ENCODE measurements at places on chromosomes 12 and 14. TPM values are rescaled to one million over a fixed set of nuclear protein-coding genes. Genes with fewer than 3 reads are reported as not detected.

The SERPINA3 gene
- total RNA-seq, result 11,347 TPM

DNA sequence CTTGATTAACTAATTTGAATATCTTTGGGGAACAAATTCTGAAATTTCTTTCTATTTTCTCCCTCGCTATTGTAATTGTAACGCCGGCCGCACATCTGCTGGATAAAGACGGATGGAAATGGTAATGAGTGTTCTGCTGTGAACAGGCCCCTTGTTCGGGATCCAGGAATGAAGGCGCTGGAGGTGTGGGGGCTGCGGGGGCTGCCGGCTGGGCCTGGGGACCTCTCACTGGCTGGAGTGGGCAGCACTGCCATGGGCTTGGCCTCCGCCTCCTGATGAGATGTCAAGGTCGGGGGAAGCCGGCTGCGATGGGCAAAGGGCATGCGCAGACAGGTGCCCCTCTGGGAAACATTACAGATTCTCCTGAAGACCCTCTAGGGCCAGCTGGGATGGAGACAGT is 175.4 kb downstream of the PHETA1 start:
- DNase-seq, result no peak

DNA sequence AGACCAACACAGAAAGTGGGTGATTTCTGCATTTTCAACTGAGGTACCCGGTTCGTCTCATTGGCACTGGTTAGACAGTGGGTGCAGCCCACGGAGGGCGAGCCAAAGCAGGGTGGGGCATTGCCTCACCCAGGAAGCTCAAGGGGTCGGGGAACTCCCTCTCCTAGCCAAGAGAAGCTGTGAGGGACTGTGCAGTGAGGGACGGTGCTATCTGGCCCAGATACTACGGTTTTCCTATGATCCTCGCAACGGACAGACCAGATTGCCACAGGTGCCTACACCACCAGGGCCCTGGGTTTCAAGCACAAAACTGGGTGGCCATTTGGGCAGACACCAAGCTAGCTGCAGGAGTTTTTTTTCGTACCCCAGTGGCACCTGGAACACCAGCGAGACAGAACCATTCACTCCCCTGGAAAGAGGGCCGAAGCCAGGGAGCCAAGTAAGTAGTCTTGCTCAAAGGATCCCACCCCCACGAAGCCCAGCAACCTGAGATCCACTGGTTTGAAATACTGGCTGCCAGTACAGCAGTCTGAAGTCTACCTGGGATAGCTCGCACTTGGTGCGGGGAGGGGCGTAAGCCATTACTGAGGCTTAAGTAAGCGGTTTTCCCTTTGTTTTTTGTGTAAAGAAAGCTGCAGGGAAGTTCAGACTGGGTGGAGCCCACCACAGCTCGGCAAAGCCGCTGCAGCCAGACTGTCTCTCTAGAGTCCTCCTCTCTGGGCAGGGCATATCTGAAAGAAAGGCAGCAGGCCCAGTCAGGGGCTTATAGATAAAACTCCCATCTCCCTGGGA is 25.5 kb upstream of the NAA30 start:
- DNase-seq, result no peak

DNA sequence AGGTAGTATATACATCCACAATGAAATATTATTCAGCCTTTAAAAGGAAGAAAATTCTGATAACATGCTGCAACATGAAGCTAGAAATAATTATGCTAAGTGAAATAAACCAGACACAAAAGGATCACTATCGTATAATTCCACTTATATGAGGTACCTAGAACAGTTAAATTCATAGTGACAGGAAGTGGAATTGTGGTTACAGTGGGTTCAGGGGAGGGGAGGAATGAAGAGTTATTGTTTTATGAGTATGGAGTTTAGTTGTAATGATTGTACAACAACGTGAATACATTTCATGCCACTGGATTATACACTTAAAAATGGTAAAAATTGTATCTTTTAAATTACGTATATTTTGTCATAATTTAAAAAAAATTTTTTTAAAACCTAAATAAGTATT is 21.0 kb downstream of the EEA1 start:
- no peak for DNase-seq

- no peak for DNase-seq
Observed at GRCh38 chr12:120060196-120060595, 56.4 kb downstream of the RAB35 start.

- DNase-seq, result no peak
Observed at GRCh38 chr14:99829450-99829849, 36.2 kb downstream of the EML1 start.

- DNase-seq, result no peak
Observed at GRCh38 chr12:26749781-26750180, 83.2 kb downstream of the ITPR2 start.

DNA sequence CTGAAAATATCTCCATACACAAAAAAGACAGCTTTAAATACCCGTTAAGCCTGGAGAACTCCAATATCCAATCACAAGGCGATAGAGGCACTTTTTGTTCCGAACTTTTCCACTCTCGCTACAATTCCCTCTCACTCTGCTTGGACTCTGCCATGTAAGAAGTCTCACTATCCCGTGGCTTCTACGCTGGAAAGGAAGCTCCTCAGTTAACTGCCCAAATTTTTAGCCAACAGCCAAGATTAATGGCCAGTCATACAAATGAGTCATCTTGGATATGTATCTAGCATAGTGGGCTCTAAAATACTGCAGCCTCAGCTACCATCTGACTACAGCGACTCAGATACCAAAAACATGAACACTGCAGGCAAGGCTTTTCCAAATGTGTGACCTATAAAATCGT is 45.5 kb upstream of the RERGL start:
- DNase-seq, result no peak

GRCh38 chr14:100664841-100665510 is 61.7 kb upstream of the DLK1 start:
- no peak for DNase-seq

DNA sequence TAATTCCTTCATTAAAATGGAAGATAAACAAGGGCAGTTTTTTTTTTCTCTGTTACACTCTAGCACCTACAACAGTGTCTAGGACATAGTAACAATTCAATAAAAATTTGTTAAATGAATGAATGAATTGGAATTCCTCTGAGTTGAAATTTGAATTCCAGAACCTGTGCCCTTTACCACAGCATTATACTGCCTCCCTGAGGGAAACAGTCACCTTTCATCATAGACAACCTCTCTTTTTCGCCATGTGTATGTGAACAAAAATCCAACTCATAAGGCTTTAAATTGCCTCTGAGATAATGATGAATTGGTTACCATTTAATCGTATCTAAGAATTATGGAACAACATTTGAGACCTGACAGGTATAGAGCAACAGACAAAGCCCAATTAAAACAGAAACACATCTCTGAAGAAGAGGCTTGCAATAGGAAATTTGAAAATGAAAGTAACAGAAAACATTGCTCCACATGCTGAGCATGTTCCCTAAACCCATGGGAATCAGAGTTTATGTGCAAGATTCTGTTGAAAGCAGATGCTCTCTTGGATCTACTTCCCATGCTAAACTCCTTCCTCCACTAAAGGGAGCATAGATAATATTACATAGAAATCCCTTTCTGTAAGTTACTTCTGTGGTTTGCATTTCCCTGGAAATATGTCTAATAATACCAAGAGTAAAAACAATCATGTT is 657.8 kb downstream of the GALC start:
- no peak for DNase-seq

The IL22 gene
- total RNA-seq, result not detected

The OR4Q2 gene
- total RNA-seq, result not detected

DNA sequence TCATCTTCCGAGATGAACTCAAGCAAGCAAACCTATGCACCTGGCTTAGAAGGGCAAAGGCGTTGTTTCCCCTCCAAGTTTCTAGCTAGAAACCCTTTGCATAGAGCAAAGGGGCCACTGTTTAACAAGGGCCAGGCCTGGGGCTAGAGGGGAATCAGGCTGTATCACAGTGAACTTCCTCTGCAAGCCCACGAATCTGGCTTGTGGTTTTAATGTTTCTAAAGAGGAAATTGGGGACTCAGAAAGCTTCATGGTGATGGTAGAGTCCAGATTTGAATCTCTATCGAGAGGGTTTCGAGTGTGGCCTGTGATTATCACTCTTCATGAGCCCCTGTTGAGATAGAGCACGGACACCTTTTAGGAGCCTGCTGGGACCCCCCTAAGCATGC is 189.9 kb downstream of the VRK1 start:
- DNase-seq, result no peak

GRCh38 chr14:97377550-97377949 is 580.4 kb downstream of the VRK1 start:
- no peak for DNase-seq

DNA sequence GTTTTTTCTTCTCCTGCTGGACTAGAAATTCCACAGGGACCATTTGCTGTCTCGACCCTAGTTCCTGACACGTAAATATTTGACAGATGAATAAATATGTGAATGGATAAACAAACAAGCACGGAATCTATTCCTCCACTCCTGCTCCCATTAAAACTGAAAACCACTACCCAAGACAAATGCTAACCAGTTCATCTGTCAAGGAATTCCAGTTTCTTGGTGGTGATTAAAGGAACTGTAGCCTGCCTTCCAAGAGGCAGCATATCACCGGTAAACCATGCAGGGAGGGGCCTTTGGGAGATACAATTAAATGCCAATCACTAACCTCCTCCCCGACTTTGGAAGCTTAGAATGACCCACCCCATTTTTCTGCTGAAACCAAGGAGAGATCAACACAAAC is 95.4 kb downstream of the TTC7B start:
- no peak for DNase-seq

DNA sequence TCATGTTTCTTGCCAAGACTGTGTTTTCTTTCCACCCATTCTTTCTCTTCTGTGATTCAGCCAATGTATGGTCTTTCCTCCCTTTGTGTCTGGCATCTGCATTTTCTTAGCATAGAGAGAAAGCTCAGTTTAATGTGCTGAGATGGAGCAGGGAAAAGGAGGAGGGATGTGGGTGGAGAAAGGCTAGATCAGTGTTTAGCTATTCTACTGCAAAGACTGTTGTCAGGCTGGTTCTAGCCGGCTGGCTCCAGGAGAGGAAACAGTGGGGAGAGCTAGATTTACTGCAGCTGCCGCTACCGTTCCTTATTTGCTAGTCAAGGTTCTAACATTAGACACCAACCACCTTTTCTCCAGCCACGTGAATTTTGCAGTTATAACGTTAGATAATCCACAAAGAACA is 5.2 kb upstream of the RIMKLB start:
- DNase-seq, result no peak

GRCh38 chr12:20555771-20556170 is 139.4 kb upstream of the SLCO1C1 start:
- DNase-seq, result no peak

GRCh38 chr14:60922050-60922449 is 58.8 kb downstream of the TRMT5 start:
- DNase-seq, result no peak

The CLECL1 gene
- not detected for total RNA-seq

The PTGDR gene
- 0.18 TPM for total RNA-seq

DNA sequence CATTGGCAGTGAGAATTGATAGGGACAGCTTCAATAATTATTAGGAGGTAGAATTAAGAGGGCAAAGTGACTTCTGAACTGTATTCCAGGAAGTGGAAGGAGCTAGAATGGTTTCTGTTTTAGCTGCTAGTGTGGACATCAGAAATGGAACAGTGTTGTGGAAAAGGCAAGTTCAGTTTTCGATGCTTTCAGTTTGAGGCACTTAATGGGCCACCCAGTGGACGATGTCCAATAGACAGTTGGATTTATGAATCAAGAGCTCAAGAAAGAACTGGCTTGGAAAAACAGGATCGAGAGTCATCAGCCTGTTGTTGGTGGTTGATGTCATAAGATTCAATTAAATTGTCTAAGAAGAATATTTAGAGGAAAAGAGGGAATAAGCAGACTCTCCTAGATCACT is 136.3 kb downstream of the DYRK2 start:
- DNase-seq, result no peak

DNA sequence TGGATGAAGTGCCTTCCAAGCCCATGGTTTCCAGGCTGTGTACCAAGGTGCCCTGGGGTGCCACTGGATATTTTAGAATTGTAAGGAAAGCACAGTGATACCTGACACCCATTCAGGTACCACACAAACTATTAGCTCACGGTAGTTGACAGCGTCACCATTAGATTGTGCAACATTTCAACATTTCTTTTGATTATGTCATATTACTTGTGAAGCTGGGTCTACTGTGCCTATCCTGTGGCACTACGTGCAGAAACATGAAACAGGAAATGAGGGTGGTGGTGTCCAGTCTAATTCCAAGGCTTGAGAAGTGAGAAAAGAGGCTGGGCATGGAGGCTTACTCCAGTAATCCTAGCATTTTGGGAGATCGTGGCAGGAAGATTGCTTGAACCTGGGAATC is 75.5 kb upstream of the CPM start:
- DNase-seq, result no peak

DNA sequence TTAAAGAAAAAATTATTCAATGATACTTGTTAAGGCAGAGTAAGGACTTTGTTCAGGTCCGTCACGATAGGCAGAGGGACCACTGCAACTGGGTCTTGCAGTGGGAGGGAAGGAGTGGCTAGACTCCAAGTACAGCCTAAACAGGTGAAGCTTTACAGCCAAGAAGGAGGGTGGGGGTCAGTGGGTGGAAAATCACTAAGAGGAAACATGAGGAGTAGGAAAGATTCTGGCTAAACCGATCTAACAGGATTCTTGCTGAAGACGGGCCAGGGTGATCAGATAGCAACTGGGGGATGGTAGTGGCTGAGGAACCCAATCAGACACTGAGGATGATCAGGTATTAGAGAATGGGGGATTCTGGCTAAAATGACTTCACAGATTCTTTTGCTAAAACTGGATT is 100.2 kb downstream of the TTC7B start:
- DNase-seq, result no peak

GRCh38 chr14:90811641-90812040 is 4.6 kb downstream of the TTC7B start:
- DNase-seq, result no peak

The SYT1 gene
- total RNA-seq, result 1.3 TPM

- no peak for DNase-seq
Observed at GRCh38 chr14:57871459-57872080, 5.7 kb upstream of the SLC35F4 start.

The DDN gene
- total RNA-seq, result 0.19 TPM

GRCh38 chr14:31787377-31787776 is 226.2 kb downstream of the NUBPL start:
- DNase-seq, result no peak

GRCh38 chr12:6321905-6322304 is 11.4 kb downstream of the PLEKHG6 start:
- DNase-seq, result no peak

The GPR68 gene
- total RNA-seq, result not detected

GRCh38 chr14:63933110-63933509 is 80.3 kb downstream of the SYNE2 start:
- no peak for DNase-seq

GRCh38 chr12:54587315-54587873 is 1.1 kb downstream of the PPP1R1A start:
- DNase-seq, result peak; percentile 93

The DTX1 gene
- 1.4 TPM for total RNA-seq

DNA sequence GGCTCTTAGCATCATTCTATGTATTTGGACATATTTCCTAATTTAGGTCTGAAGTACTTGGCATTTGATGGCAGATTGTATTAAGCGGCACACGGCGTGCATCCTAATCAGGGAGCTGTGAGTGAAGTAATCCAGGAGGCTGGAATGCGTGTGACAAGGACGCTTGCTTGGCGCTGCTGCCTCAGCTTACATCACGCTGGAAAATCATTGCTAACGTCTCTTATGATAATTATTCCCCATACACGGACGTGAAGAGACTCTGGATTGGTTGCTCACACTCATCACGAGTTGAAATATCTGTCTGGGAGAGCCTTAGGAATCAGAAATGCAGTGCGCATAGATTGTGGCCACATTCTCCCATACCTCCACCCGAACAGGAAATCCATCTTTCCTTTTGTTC is 85.3 kb downstream of the FBXW8 start:
- no peak for DNase-seq
